ENCODE measurements at places on chromosomes 5 and 9.

DNA sequence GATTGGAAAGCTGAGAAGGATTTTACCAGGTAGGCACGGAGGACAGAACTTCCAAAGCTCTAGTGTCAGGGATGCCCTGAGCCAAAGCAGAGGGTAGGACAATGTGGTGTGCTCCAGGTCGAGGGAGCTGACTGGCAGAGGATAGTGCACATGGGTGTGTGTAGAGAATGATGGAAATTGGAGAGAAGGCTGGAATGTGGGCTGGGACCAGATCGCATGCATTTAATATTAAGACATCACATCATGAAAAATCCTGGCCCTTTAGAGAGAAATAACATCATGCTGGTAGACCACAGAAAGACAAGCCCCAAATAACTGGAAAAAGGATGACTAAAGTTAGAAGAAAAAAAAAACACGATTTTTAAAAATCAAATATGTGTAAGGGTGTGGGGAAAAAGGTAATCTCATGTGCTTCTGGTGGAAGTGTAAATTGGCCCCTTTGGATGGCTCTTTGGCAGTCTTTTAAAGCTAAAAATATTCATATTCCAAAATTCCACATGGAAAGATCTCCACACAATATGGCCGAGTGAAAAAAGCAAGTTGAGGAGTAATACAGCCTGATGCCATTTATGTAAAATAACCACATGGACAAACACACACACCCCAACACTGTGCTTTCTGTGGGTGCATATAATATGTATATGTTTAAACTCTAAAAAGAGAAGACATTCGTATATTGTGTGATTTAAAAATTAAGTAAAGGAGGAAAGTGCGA lies 67.0 kb upstream of the TGFBR1 start:
- DNase-seq, result no peak

GRCh38 chr5:130805648-130806047 lies 359.4 kb downstream of the HINT1 start:
- no peak for DNase-seq

DNA sequence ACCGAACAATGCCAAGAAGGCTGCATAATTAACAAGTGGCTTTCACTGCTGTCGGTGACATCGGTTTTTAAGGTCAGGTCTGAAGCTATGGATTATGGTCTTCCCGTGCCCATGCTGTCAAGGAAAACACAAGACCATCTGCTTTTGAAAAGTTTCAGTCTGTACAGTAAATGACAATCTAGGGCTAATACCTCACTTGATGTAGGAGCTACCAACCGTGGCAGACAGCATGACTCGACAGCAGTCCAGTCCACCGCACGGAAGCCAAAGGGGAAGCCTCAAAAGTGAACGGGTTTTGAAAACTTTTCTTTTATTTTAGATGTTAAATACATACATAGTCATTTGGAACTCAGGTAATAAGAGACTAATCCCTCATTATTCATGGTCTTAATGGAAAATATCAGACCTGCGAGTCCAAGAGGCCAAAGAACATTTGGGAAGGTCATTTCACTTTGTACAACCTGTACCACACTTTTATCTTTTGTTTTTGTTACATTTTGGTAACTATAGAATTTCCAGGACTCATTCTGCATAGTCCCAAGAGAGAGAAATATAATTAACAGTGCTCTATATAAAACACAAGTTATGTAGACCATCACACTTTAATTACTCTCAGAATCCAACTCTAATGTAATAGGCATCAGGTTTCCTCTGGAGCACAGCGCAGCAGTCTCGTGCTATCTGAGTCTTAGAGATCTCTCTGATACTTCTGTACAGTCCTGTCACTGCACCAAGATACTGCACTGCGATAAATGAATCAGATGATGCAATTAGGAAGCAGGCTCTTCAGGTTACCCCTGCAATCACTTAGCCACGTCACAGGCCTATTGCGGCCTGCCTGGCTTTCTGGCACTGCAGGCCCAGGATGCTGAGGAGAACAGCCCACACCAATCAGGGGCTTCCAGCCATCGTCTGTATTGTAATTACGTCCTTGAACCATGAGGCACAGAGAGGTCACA lies 184.9 kb downstream of the FANCC start:
- no peak for DNase-seq

DNA sequence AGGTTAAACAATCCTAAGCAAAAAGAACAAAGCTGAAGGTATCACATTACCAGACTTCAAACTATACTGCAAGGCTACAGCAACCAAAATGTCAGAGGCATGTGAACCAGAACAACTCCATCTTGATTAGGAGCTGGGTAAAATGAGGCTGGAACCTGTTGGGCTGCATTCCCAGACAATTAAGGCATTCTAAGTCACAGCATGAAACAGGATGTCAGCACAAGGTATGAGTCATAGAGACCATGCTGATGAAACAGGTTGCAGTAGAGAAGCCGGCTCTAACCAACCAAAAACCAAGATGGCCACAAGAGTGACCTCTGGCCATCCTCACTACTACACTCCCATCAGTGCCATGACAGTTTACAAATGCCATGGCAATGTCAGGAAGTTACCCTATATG lies 252.0 kb downstream of the RASEF start:
- no peak for DNase-seq

DNA sequence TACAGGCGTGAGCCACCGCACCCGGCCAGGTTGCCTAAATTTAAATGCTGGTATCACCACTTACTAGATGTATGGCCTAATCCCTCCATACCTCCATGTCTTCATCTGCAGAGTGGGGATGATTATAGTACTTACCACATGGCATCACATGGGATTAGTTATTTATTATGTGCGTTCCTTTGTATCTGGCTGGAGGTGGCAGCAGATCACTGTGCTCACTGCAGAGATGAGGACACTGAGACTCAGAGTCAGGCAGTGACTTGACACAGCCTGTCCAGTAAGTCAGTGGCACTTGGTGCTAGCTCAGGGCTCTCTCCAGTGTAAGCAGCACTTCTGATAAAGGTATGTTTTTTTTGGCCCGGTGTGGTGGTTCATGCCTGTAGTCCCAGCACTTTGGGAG lies 38.4 kb upstream of the HAND1 start:
- DNase-seq, result no peak

DNA sequence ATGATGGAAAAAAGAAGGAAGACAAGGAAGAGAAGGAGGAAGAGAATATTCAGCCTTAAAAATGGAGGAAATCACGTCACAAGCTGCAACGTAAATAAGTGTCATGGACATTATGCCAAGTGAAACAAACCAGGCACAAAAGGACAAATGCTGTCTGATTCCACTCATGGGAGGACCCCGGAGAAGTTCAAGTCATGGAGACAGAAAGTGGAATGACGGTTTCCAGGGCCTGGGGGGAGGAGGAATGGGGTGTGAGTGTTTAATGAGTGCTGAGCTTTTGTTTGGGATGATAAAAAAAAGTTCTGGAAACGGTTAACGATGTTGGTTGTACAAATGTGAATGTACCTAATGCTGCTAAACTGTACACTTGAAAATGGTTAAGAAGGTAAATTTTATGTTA lies 439.5 kb downstream of the GADD45G start:
- no peak for DNase-seq

DNA sequence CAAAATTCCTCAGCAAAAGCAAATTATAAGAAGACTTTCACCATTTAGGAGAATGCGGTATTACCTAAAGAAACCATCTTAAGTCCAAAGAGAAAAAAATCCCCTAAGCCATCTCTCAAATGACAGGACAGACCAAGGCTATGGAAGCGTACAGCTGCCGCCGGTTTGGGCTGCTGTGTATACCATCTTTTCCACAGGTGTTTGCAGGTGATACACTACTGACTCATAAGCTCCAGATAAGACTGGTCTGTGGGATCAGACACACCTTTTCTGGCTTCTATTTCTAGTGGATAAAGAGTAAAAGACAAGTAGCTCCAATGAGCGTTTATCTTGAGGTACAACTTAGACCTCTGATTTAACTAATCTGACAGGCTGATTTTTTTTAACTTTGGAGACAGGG lies 7.7 kb downstream of the CDKN2AIPNL start:
- no peak for DNase-seq

- no peak for DNase-seq
These were observed 51.9 kb upstream of the COL5A1 start for GRCh38 chr9:134589748-134590147.

GRCh38 chr5:181191526-181192336 lies 13.3 kb downstream of the TRIM7 start:
- DNase-seq, result peak; percentile 96

DNA sequence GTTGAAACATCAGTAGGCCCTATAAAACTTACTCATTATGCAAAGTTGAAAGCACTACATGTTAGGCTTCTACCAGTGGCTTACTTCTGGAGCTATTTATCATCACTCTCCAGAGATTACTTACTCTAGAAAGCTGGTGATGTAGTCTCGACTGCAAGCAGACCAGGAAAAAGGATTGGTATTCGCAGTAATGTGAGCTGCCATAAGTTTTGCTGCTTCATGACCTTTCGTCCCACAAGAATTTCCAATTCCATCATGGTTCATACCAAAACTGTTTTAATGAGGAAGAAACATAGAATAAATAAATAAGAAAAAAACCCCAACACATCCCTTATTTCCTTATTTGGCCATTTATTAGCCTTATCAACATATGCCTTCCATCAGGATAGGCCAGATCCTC lies 181.9 kb downstream of the ADAMTS6 start:
- no peak for DNase-seq

Data from MM.1S (cell line).